ENCODE measurements at places on chromosomes 1 and 21. TPM values are rescaled to one million over a fixed set of nuclear protein-coding genes. Genes with fewer than 3 reads are reported as not detected.

Gene PTAFR
- total RNA-seq: 0.32 TPM

Gene ATXN7L2
- total RNA-seq: 14.5 TPM

Gene GUCA2A
- total RNA-seq: not detected

Gene TRIM63
- total RNA-seq: not detected

Gene OR6N1
- total RNA-seq: not detected

Gene ADAMTS5
- total RNA-seq: not detected

Gene MPZ
- total RNA-seq: 4.9 TPM

Gene RGL1
- total RNA-seq: 1.7 TPM

Gene TMED5
- 43.1 TPM for total RNA-seq

Gene DENND4B
- 130 TPM for total RNA-seq

Gene TMPRSS3
- 163 TPM for total RNA-seq

Gene TEX38
- total RNA-seq: not detected

Gene RRP1B
- total RNA-seq: 34.5 TPM

Gene TATDN3
- total RNA-seq: 15.5 TPM

Gene CD84
- total RNA-seq: 15.7 TPM

Gene ZNF697
- 0.06 TPM for total RNA-seq

Gene ACTL8
- not detected for total RNA-seq

Gene DMAP1
- total RNA-seq: 41.4 TPM

Gene INAVA
- 0.13 TPM for total RNA-seq

Gene RGS7
- not detected for total RNA-seq

Gene PAPPA2
- total RNA-seq: 0.17 TPM

Gene NLRP3
- 6.6 TPM for total RNA-seq

Gene ADAMTS1
- not detected for total RNA-seq

Gene TIE1
- 0.61 TPM for total RNA-seq

Gene CMPK1
- total RNA-seq: 95.3 TPM
